Thymus (tissue), 14 donors: ENCODE measurements at places on chromosomes 1 and 21. TPM values are rescaled to one million over a fixed set of nuclear protein-coding genes. Genes with fewer than 3 reads are reported as not detected.

PTGFR gene
- 0.14 TPM for total RNA-seq

TMEM200B gene
- 0.57 TPM for total RNA-seq

GRCh38 chr1:15028616-15029015 is 124.9 kb upstream of the TMEM51 start:
- DNase-seq, result no peak
- no peaks in the 10 kb centered on the region for H3K27me3 ChIP-seq
- H3K36me3 ChIP-seq, result no peaks in the 10 kb centered on the region
- no peaks in the 10 kb centered on the region for H3K4me1 ChIP-seq
- no peak overlapping the region for H3K27ac ChIP-seq

- peaks cover 7% of the 10 kb centered on the region for H3K27me3 ChIP-seq
- no peaks in the 10 kb centered on the region for H3K36me3 ChIP-seq
- DNase-seq, result peak; percentile 75
- H3K4me3 ChIP-seq, result peak overlapping the region; percentile 92
- peak overlapping the region; percentile 88 for H3K27ac ChIP-seq
- peaks cover 11% of the 10 kb centered on the region for H3K4me1 ChIP-seq
Measured at GRCh38 chr21:26169611-26170470, 729 bp downstream of the APP start.

GRCh38 chr21:14538483-14538882 is 7.6 kb downstream of the SAMSN1 start:
- no peak overlapping the region for H3K4me3 ChIP-seq
- no peaks in the 10 kb centered on the region for H3K36me3 ChIP-seq
- no peak overlapping the region for H3K27ac ChIP-seq
- DNase-seq, result no peak

DNA sequence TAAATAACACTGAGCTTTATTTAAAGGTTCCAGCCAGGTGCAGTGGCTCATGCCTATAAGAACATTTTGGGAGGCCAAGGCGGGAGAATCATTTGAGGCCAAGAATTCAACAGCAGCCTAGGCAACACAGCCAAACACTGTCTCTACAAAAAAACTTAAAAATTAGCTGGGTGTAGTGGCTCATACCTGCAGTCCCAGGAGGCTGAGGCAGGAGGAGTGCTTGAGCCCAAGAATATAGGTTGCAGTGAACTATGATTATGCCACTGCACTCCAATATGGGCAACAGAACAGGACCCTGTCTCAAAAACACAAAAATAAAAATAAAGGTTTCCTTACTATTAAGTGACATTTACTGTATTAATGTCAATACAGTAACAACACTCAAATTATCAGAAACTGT is 2.1 kb downstream of the TAF12 start:
- DNase-seq, result no peak
- H3K27me3 ChIP-seq, result no peaks in the 10 kb centered on the region
- peaks cover 21% of the 10 kb centered on the region for H3K4me1 ChIP-seq
- no peak overlapping the region for H3K4me3 ChIP-seq
- H3K27ac ChIP-seq, result no peak overlapping the region

LCE1C gene
- 0.14 TPM for total RNA-seq

- H3K36me3 ChIP-seq, result no peaks in the 10 kb centered on the region
- no peaks in the 10 kb centered on the region for H3K4me1 ChIP-seq
- H3K27ac ChIP-seq, result no peak overlapping the region
- no peak overlapping the region for H3K4me3 ChIP-seq
Measured at GRCh38 chr1:46812996-46813857, 14.4 kb downstream of the CYP4B1 start.

DNA sequence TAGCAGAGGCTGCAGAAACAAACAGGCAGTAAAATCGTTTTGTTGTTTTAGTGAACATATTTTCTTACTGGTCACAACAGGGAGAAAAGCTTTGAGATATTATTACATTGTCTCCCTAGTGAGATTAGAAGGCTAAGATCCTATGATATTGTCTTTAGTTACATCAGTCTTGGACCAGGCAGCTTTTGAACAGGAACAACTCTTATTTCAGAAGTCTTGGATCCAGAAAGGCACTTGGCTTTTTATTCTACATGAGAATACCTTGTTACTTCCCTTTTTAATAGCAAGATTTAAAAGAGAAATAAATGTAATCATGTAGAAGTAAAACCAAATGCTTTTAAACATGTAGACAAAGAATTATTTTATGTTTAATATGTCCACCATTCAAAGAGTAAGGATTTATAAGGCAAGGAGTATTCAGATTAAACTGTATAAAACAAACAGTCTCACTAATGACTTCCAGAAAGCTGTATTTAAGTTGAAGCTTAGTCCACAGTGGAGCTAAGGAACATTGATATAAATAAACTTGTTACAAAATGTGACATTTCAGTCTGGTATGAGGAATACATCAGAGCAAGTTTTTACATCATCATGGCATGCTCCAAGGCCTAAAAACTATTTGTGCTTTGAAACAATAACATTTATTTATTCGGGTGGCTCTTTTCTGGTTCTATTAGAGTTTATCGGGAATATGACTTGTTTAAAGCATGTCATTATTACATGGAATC is 72.2 kb downstream of the PHTF1 start:
- no peaks in the 10 kb centered on the region for H3K4me1 ChIP-seq
- H3K36me3 ChIP-seq, result no peaks in the 10 kb centered on the region
- no peaks in the 10 kb centered on the region for H3K27me3 ChIP-seq

- no peaks in the 10 kb centered on the region for H3K4me1 ChIP-seq
- H3K4me3 ChIP-seq, result no peak overlapping the region
- H3K27me3 ChIP-seq, result no peaks in the 10 kb centered on the region
- H3K36me3 ChIP-seq, result peaks cover 4% of the 10 kb centered on the region
- DNase-seq, result no peak
Measured at GRCh38 chr1:46030876-46031660, 101.4 kb downstream of the PIK3R3 start.

- no peaks in the 10 kb centered on the region for H3K36me3 ChIP-seq
- H3K4me3 ChIP-seq, result no peak overlapping the region
- DNase-seq, result no peak
Measured at GRCh38 chr1:209411491-209411929, 172.0 kb upstream of the CAMK1G start.

CLDN17 gene
- total RNA-seq, result 0.09 TPM

PHLDA3 gene
- total RNA-seq, result 14.4 TPM

LEPR gene
- 3.8 TPM for total RNA-seq

ITLN1 gene
- total RNA-seq, result 2.1 TPM

GRCh38 chr1:206716870-206717673 is 32.4 kb downstream of the MAPKAPK2 start:
- H3K4me1 ChIP-seq, result peaks cover 29% of the 10 kb centered on the region
- no peak for DNase-seq
- peak overlapping the region; percentile 65 for H3K27ac ChIP-seq
- no peaks in the 10 kb centered on the region for H3K36me3 ChIP-seq
- H3K4me3 ChIP-seq, result no peak overlapping the region
